CD4-positive, alpha-beta T cell treated with Interleukin-6 for 4 hours (primary cell): ENCODE measurements at places on chromosomes 11 and 22.

GRCh38 chr11:117664897-117665296 lies 132.1 kb downstream of the DSCAML1 start:
- DNase-seq = no peak

GRCh38 chr11:64677441-64678023 lies 45.5 kb downstream of the NRXN2 start:
- no peak for DNase-seq

DNA sequence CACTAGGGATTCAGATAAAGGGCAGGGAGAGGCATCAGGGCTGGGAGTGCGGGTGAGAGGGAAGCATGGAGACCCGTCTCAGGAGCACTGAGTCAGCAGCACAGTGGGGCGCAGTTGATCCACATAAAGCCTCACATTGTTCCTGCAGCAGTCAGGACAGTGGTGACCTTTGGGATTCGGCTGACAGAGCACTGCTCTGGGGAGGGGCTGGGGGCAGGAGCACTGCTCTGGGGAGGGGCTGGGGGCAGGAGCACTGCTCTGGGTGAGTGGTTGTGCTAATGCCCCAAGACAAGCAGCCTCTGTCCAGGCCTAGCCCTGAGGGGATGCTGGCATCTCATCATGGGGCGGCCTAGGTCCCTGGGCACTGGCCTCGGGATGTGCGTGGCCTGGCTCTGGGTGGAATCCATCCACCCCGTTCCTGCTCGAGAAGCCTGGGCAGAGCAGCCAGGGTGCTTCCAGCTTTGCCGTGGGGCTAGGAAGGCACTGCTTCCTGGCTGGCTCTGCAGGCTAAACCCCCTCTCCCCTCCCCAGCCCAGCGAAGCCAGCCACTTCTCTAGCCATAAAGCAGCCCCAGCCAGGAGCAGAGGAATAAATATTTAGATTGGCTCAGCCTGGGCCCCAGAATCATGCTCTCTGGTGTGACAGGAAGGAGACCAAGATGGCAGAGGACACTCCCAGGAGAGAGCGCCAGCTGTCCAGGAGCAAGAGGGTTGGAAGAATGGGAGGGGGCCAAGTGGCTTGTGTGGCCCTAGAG lies 7.3 kb downstream of the OAF start:
- DNase-seq = no peak

DNA sequence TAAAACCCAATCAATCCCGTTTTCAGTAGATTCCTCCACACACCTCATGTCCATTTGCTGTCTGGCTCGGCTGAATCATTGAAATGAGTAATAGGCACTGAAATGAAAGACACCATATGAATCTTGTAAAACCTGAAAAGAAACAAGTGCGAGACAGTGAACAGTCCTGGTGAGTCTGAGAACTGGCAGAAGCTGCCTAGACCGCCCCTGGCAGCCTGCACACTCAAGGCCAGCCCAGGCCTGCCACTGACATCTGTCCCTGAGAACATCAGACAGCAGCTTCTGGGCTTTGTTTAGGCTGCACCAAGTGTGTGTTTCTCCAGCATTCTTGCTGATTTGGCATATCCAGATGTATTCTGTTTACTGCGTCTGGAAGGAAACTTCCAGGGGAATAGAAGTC lies 44.8 kb downstream of the ENDOD1 start:
- DNase-seq = no peak
